Spleen (tissue), 13 donors: ENCODE measurements at places on chromosomes 7 and 10. TPM values are rescaled to one million over a fixed set of nuclear protein-coding genes. Genes with fewer than 3 reads are reported as not detected.

Gene C7orf57
- total RNA-seq = not detected

Gene PSMA2
- 59.9 TPM for total RNA-seq

Gene ABCF2
- 30.0 TPM for total RNA-seq

Gene VWDE
- total RNA-seq = 0.97 TPM

Gene TRRAP
- 62.0 TPM for total RNA-seq

Gene SDHAF3
- 12.6 TPM for total RNA-seq

GRCh38 chr10:127157506-127158200 lies 38.7 kb downstream of the INSYN2A start:
- H3K27me3 ChIP-seq = no peaks in the 10 kb centered on the region
- H3K27ac ChIP-seq = no peak overlapping the region
- no peaks in the 10 kb centered on the region for H3K4me1 ChIP-seq

GRCh38 chr10:116796469-116796868 lies 52.8 kb upstream of the ENO4 start:
- peak; percentile 56 for DNase-seq
- no peak overlapping the region for H3K4me3 ChIP-seq
- no peak overlapping the region for H3K27ac ChIP-seq
- H3K4me1 ChIP-seq = no peaks in the 10 kb centered on the region
- H3K27me3 ChIP-seq = peaks cover 5% of the 10 kb centered on the region

- no peak overlapping the region for H3K4me3 ChIP-seq
- DNase-seq = no peak
- H3K27ac ChIP-seq = no peak overlapping the region
These were observed 220.1 kb upstream of the FZD1 start for GRCh38 chr7:91043924-91044645.

GRCh38 chr7:135416431-135416830 lies 93.5 kb downstream of the CNOT4 start:
- H3K36me3 ChIP-seq = no peaks in the 10 kb centered on the region
- H3K27me3 ChIP-seq = no peaks in the 10 kb centered on the region
- no peaks in the 10 kb centered on the region for H3K4me1 ChIP-seq
- no peak overlapping the region for H3K27ac ChIP-seq

DNA sequence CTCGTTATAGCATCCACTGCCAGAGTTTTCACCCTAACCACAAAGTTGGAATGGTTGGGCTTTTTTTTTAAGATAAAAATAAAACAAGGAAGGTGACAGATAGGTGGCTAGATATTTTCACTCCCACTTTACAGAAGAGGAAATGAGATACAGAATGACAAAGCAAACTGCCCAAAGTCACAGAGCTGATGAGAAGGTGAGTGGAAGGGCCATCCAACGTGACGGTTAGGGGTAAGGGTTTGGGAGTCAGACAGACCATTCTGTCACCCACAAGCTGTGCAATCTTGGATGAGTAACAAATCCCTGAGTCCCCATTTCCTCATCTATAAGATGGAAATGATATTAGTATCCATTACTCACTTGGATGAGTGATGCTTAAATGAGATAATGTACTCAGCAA lies 106.9 kb upstream of the PDLIM1 start:
- H3K27me3 ChIP-seq = no peaks in the 10 kb centered on the region
- no peak overlapping the region for H3K4me3 ChIP-seq
- no peaks in the 10 kb centered on the region for H3K4me1 ChIP-seq

DNA sequence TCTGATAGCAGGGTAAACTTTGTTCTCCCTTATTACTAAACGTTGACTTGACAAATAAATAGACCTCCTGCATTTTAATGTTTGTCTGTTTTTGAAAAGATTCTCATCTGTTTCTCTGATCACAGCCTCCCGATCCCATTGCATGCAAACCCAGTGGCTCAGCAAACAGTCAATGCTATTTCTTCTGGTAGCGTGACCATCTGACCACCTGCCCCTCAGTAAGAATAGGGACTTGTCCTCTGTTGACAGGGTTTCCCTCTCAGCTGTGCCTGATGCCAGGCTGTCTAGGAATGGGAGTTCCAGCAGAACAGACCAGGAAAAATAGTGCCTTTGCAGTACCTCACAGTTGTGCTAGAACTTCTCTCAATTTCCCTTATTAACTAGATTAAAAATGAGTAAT lies 40.7 kb upstream of the EBLN1 start:
- peaks cover 15% of the 10 kb centered on the region for H3K4me1 ChIP-seq
- no peak for DNase-seq
- H3K27me3 ChIP-seq = no peaks in the 10 kb centered on the region
- H3K36me3 ChIP-seq = no peaks in the 10 kb centered on the region
- H3K4me3 ChIP-seq = no peak overlapping the region

DNA sequence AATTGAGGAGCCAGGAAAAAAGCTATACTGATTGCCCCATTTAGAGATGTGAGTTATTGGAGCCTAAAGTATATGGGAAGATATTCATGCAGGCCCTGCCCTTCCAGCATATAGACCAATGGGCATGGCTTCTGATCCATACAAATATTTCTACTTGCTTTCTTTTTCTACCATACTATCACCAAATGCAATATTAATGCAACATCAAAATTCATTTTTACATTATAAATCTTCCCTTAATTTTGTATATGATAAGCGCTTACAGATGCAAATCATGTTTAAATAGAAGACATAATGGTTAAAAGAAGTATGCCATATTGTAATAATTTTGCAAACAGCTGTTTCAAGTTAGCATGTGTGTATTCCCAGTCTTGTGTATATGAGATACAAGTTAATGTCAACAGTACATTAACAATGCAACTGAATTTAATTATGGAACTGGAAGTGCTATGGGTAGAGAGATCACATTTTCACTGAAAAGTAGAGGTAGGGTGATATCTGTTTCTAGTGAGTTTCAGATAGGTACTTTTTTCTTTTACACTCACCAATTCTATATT lies 24.6 kb upstream of the WNT16 start:
- no peaks in the 10 kb centered on the region for H3K4me1 ChIP-seq
- DNase-seq = no peak
- H3K27me3 ChIP-seq = no peaks in the 10 kb centered on the region
- H3K4me3 ChIP-seq = no peak overlapping the region
- no peaks in the 10 kb centered on the region for H3K36me3 ChIP-seq
- H3K27ac ChIP-seq = no peak overlapping the region

DNA sequence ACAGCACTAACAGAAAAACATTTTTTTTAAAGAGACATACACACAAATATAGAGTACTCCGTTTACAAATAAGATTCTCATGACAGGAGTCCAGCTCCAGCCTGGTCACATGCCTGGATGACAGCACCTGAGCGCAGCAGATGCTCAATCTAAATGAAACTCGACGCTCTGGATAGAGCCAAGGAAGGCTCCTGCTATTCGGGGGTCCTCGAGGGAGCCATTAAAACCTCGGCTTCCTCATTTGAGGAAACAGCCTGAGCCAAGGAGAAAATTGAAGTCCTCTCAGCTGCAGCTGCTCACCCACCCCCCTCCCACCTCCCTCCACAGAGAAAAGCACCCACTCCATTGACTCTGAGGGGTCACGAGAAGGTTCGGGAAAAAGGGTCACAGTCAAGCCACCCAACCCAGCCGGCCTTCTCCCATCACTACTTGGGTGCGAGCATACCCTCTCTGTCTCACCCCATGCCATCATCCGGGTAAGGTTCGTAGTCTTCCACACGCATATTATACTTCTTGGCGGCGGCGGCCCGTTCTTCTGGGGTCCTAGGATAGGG lies 673 bp downstream of the NDUFB8 start:
- peaks cover 15% of the 10 kb centered on the region for H3K4me1 ChIP-seq
- H3K36me3 ChIP-seq = peaks cover 32% of the 10 kb centered on the region
- H3K4me3 ChIP-seq = peak overlapping the region; percentile 86
- no peaks in the 10 kb centered on the region for H3K27me3 ChIP-seq

DNA sequence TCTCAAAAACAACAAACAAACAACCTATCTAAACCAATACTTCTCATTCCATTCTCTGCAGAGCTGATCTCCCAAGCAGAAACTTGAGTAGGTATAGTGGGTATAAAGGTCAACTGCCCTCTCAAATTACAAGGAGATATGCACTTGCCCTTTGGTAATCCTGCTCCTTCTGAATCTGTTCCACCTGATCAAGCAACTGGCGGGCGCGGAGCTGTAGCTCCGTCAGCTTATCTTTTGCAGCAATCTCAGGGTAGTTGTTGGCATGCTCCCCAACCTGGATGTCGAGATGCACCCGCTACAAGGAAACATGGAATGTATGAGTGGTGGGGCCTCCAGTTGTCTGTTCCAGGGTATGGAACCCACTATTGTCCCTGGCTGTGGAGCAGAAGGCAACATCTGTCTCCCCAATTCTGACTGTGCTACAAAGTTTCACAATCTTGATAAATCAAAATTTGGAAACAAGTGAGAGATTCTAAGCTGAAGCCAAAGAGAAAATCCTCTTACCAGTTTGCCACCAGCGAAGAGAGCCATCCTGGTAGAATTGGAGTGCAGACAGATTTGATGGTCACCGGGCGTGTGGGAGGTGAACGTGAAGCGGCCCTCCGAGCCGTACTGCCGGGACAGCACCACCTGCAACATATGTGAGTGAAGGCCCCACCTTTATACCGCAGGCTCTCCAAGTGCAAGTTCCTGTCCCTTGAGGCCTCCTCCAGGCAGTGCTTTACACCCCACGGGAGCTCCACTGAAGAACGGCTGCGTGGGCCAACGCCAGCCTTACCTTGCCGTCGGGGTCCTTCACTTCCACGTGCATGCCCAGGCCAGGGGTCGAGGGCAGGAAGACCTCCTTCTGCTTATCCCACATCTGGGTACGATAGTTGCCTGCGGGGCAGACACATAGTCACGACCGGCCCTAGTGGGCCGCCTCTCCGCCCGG lies 819 bp downstream of the TMED4 start:
- peaks cover 22% of the 10 kb centered on the region for H3K4me1 ChIP-seq
- no peak for DNase-seq
- H3K27ac ChIP-seq = peak overlapping the region; percentile 94
- H3K4me3 ChIP-seq = peak overlapping the region; percentile 83

DNA sequence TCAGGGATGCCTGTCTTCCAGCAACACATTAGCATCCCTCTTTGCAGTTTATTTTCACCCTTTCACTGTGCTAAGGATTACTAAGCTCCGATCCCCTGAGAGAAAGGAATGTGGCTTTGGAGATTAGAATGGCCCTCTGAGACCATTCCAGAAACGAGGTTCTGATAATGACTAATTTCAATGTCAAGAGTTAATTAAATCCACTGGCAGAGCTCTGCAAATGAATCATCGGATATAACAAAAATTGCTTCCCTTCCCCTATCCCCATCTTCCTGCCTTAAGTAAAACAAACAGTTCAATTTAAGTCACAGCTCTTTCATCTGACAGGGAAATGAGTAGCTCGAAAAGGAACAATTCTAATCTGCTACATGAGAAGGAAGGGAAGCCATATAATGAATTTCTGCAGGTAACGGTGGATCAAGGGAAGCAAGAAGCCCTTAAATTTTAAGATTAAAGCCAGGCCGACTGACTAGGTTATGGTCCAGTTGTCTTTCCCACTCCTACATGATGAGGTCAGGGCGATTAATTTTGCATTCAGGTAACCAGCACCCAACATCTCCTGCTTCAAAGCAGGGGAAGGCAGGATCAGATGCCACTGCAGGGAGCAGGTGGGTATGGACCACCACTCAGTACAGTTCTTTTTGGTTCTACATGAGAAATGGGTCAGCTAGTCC lies 50.5 kb downstream of the MALSU1 start:
- DNase-seq = no peak
- H3K4me3 ChIP-seq = no peak overlapping the region
- no peaks in the 10 kb centered on the region for H3K27me3 ChIP-seq
- H3K27ac ChIP-seq = no peak overlapping the region
- no peaks in the 10 kb centered on the region for H3K36me3 ChIP-seq
- peaks cover 10% of the 10 kb centered on the region for H3K4me1 ChIP-seq

DNA sequence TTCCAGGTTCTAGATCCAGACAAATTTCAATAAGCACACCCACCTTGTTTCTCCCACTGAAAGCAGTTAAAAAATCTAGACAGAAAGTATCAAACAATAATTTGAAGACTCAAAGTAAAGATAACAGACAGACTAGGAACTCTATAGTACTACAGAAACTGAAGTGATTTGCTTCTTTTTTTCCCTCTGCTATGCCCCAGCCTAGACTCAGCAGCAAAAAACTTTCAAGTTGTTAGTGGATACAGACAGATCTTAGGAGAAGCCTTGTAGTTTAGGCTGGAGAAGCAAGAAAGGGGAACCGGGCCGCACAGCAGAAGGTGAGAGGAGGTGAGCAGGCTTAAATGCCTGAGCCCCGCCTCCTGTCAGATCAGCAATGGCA lies 65.1 kb downstream of the IGF2BP3 start:
- no peak overlapping the region for H3K4me3 ChIP-seq
- no peaks in the 10 kb centered on the region for H3K36me3 ChIP-seq
- no peaks in the 10 kb centered on the region for H3K27me3 ChIP-seq
- no peaks in the 10 kb centered on the region for H3K4me1 ChIP-seq
- H3K27ac ChIP-seq = no peak overlapping the region

GRCh38 chr10:80492848-80493521 lies 38.9 kb downstream of the TSPAN14 start:
- H3K4me1 ChIP-seq = peaks cover 100% of the 10 kb centered on the region
- no peak overlapping the region for H3K4me3 ChIP-seq
- no peak for DNase-seq
- no peaks in the 10 kb centered on the region for H3K27me3 ChIP-seq
- peaks cover 12% of the 10 kb centered on the region for H3K36me3 ChIP-seq
- H3K27ac ChIP-seq = peak overlapping the region; percentile 58

- DNase-seq = no peak
- no peaks in the 10 kb centered on the region for H3K36me3 ChIP-seq
- no peaks in the 10 kb centered on the region for H3K4me1 ChIP-seq
- no peak overlapping the region for H3K27ac ChIP-seq
- H3K27me3 ChIP-seq = no peaks in the 10 kb centered on the region
These were observed 33.9 kb upstream of the LRRN3 start for GRCh38 chr7:111057066-111057465.

DNA sequence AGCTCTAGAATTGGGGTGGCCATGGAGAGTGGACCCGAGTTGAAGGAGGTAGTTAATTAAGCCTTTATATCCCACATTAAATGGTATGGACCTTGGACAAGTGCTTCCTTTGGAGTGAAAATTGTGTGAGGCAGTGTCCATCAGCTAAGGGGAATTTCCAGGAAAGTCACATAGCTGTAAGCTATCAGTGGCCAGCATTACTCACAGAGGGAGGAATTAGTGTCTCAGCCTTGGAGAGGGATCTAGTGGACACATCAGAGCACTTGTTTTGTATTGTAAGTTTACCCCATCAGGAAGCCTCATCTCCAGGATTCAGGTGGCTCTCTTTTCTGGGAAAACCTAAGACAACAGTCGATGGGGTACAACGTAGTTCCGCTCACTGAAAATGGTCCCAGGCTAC lies 416.7 kb downstream of the TFEC start:
- no peak overlapping the region for H3K4me3 ChIP-seq
- no peaks in the 10 kb centered on the region for H3K36me3 ChIP-seq
- no peaks in the 10 kb centered on the region for H3K27me3 ChIP-seq
- H3K4me1 ChIP-seq = no peaks in the 10 kb centered on the region
